Large intestine (tissue), 12 donors: ENCODE measurements at places on chromosomes 2 and 18.

DNA sequence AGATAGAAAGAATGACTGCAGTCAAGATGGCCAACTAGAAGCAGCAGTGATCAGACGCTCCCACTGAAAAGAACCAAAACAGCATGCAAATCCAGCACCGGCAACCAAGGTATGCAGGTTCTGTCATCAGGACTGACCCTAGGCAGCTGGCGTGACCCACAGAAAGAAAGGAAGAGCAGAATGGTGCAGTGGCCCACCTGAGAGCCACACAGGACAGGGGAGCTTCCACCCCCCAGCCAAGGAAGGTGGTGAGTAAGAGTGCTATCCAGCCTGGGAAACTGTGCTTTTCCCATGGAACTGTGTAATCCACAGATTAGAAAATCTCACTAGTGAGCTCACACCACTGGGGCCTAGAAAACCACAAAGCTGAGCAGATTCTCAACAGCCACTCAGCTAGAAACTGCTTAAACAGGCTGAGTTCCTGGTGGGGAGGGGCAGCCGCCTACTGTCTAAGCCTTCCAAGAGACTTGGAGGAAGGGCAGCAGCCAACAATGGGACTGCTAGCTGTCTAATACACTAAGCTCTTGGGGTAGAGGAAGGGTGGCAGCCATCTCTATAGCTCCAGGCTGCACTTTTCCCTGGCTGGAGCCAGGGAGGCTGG, 127.9 kb downstream of the EVA1A start:
- DNase-seq = no peak

- DNase-seq = no peak
Observed at GRCh38 chr18:21163647-21164547, 52.3 kb upstream of the ROCK1 start.

DNA sequence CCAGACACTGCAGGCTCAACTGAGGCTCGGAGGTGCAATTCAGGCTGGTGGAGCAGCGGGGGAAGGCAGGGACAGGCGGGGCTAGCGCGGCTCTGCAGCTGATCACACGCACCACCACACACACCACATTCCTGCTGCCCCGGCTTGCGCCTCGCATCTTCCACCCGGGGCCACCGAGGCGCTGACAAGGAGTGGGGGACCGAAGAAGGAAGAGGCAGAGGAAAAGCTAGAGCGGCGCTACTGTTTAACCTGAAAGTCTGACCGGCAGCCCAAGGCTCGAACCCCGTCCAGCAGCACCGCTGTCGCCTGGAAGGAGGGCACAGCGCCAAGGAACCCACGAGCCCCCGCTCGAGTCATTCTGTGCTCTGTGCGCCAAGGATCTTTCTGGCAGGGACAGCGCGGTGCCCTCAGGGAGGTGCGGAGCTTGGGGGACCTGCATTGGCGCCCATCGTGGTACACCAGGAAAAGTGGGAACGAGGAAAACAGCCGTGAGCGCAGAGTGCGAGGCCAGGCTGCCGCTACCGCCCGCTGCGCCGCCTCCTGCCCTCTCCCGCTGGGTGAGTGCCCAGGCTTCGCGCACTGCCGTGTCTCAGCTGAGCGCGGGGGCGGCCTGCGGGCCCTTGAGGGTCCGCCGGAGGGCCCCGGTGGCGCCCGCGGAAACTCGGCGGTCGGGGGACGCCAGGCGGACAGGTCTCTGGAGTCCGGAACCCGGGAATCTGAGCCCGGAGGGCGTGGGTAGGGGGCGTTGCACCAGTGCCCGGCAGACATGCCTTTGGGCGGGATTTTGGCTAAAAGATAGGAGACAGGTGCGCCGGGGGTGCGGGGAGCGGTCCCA, 860 bp upstream of the KCNJ3 start:
- DNase-seq = peak; percentile 44

GRCh38 chr2:182541268-182541667, 114.4 kb upstream of the PDE1A start:
- no peak for DNase-seq

- DNase-seq = peak; percentile 49
Observed at GRCh38 chr2:231614559-231615057, 21.9 kb downstream of the TEX44 start.

DNA sequence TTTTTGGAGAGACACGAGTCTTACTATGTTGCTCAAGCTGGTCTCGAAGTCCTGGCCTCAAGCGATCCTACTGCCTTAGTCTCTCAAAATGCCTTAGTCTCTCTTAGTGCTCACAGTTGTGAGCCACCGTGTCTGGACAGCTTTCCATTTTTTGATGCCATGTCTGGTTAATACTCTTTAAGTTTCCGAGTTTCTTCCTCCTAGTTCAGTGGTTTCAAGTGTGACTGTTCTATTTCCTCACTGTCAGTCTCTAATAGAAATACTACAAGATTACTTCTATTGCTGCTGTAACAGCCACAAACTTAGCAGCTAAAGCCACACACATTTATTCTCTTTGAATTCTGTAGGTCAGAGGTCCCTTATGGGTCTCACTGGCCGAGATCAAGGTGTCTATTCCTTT, 125.1 kb upstream of the MGAT5 start:
- no peak for DNase-seq

DNA sequence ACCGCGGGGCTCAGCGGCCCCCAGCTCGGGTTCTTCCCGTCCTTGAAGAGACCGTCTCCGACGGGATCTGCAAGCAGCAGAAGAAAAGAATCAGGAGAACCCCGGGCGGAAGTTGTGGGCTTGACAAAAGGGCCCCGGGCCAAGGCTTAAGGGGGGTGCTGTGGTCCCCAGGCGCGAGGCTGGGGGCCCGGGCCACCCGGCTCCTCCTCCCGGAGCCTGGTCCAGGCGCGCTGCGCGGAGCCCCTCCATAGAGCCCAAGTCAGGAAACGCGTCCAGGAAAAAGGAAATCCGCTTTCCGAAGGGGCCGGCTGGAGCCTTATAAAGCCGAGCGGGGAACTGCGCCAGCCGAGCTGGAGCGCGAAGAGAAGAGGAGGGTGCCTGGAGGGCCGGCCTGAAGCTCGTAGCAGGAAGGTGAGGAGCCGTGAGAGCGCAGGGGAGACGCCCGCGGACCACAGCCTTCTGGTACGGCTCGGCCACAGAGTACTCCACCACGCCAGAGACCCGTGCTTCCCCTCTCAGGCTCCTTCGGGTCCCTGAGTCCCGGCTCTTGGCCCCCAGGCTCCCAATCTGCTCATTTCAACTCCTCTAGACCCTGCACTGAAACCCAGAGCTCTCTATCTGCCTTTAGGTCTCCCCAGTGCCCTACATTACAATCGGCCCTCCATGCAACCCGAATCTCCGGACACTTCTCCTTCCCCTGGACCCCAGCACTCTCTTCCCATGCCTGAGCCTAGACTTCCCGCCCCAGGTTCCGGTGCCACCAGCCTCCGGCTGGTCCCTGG, 554 bp downstream of the FEV start:
- no peak for DNase-seq

- no peak for DNase-seq
Observed at GRCh38 chr2:29628108-29628745, 293.2 kb downstream of the ALK start.

- no peak for DNase-seq
Observed at GRCh38 chr18:56276466-56276865, 361.9 kb downstream of the TXNL1 start.

DNA sequence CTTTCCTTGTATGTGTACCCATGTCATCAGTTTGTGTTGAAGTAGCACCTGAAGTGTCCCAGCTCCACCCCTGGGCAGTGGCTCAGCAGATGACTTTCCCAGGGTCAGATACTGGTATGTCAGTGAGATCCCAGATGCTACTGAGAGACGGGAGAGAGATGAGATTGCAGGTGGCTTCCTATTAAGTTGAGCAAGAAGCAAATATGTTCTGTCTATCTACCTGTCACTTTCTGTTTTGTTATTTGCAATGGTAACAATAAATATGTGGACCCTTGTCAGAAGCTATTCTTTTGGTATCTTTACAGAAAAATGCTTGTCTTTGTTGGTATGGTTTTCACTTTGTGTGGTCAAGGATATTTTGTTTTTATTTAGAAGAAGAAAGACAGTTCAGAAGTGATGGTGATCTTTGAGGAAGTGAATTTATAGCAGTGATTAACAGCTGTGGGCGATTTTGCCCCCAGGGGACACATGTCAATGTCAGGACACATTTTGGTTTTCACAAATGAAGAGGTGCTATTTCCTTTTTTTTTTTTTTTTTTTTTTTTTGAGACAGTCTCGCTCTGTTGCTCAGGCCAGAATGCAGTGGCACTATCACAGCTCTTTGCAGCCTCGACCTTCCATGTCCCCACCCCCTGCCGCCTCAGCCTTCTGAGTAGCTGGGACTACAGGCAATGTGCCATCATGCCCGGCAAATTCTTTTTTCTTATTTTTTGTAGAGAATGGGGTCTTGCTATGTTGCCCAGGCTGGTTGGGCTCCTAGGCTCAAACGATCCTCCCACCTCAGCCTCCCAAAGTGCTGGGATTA, 21.4 kb downstream of the MGAT5 start:
- DNase-seq = no peak

- peak; percentile 51 for DNase-seq
Observed at GRCh38 chr2:176455816-176456291, 186.6 kb downstream of the MTX2 start.

DNA sequence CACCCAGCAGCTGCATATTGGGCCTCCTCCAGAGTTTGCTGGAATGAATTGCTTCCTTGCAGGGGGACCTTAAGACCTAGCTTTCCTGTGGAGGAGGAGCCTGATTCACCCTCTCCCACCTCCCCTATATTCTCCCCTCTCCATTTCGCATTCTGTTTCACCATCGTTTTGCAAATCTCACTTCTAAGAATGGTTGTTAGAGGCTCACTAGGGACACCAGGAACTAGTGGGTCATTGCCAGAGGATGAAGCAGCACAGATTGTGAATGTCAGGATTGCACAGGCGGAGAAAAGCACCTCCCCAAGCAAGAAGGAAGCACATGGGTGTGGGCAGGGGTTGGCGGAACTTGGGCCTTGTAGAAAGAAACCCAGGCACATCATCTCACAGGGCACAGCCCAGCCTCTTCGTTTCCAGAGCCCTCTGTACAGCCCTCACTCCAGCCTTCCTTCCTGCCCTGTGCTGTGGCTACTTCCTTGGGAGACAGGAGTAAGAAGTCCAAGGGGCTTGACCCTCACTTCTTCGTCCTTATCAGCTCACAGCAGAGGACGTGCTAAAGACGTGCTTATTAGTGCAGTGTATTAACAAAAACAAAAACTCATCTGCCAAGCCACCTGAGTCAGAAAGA, 63.4 kb downstream of the TACR1 start:
- no peak for DNase-seq

DNA sequence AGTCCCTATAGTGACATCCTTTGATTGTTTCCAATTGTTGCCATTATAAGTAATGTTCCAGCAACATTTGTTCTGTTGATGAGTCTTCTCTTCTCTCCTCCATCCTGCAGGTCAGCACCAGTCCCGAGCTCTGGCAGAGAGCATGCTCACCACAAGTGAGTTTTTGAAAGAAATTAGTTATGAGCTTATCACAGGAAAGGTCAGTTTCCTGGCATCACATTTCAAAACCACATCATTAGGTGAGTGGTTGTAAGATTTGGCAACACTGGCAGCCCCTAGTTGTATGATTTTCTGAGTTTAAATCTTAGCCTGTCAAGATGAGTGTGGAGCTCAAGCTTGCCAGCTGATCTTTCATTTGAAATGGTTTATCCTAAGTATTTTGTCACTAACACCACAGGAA, 149.6 kb downstream of the ESCO1 start:
- DNase-seq = no peak

DNA sequence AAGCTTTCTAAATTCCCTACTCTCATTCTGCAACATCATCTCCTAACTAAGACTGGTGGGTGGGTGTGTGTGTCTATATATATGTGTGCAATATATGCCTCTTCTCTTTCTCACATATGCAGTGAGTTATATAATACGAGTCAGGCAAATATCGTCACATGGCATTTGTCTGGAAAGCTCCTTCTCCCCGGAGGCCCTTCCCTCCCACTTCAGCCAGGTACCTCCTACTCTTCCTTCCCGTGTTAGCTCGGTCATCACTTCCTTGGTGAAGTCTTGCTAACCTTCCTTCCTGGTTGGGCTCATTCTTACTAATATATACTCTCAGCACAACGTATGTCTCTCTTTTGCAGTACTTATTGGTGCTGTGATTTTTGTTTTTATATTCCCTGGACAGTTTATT, 66.4 kb upstream of the NCK2 start:
- no peak for DNase-seq

DNA sequence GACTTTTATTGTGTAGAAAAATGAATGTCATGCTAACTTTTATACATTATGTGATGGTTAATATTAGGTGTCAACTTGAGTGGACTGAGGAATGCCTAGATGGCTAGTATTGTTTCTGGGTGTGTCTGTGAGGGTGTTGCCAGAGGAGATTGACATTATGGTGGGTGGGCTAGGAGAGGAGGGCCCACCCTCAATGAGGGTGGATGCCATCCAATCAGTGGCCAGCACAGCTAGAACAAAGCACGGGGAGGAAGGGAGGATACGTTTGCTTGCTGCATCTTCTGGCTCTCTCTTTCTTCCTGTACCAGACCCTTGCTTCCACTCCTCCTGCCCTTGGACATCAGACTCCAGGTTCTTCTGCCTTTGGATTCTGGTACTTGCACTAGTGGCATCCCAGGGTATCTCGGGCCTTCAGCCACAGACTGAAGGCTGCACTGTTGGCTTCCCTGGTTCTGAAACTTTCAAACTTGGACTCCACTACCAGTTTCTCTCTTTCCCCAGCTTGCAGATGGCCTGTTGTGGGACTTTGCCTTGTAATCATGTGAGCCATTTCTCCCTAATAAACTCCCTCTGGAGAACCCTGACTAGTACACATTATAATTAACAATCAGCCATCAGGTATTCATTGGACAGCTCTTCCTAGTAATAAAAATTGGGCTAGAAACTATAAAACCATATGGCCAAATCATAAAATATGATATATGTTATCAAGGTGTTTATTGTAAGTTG, 31.7 kb upstream of the ZCCHC2 start:
- DNase-seq = peak; percentile 54

GRCh38 chr2:9652898-9653479, 22.2 kb upstream of the YWHAQ start:
- no peak for DNase-seq

DNA sequence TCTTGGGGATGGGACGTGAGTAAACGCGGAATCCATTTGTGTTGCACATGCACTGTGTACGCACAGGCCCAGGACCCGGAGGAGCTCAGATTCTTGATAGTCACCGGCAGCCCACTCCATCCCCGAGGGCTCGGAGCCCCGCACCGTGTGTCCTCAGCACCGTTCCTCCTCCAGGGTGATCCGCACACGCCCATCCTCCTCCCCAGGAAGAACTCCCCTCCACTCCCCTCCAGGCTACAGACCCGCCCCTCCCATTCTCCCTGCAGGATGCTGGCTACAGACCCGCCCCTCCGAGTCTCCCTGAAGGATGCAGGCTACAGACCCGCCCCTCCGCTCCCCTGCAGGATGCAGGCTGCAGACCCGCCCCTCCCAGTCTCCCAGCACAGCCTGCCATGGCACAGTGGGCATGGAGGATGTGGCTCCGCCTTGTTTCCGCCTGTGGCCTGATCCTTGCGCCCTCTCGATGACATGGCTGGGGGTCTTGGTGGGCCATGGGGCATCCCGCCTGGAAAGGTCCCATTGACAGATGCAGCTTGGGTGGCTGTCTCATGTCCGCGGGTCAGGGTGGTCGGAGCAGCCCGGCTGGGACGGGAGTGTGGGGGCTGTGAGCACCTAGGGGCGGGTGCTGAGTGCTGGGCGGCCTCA, 14.1 kb downstream of the CTDP1 start:
- no peak for DNase-seq

- DNase-seq = peak; percentile 73
Observed at GRCh38 chr2:219002395-219003266, 9.4 kb upstream of the CRYBA2 start.

- DNase-seq = no peak
Observed at GRCh38 chr18:9237981-9238380, 96.6 kb upstream of the TWSG1 start.

GRCh38 chr2:17242813-17243485, 275.3 kb downstream of the RAD51AP2 start:
- DNase-seq = no peak
